ENCODE measurements at places on chromosomes 4 and X.
A peak's percentile ranks its signal among the peaks of the same experiment; 100 is the strongest.

- DNase-seq = no peak
These were observed 4.9 kb downstream of the PLAC8 start for GRCh38 chr4:83109480-83110222.

GRCh38 chr4:68038272-68038671, 75.0 kb upstream of the TMPRSS11A start:
- no peak for DNase-seq

GRCh38 chr4:153790962-153791551, 2.2 kb upstream of the SFRP2 start:
- no peak for DNase-seq

GRCh38 chr4:45944000-45944399, 179.9 kb downstream of the GABRG1 start:
- DNase-seq = no peak

GRCh38 chrX:139831675-139832456, 101.0 kb downstream of the ATP11C start:
- no peak for DNase-seq

- DNase-seq = no peak
These were observed 50.8 kb upstream of the MTMR1 start for GRCh38 chrX:150642423-150642822.

GRCh38 chrX:39773923-39774773, 323.6 kb downstream of the BCOR start:
- DNase-seq = no peak

DNA sequence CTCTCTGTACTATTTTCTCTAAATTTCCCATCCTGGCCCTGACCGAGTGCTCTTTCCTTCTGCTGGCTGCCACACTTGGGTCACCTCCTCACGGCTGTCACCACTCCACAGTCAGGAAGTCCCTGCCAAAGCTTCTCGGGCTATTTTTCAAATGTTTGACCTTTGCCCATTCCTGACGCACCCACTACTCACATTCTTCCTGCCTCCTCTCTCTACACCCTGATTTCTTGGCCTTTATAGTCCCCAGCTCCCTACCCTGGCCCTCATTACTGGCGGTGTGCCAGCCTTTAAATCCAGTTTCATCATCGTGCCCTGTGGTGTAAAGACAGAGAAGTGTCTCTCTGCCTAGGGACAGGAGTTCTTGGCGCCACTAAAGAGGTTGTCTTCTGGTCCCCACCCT, 46.4 kb upstream of the GATB start:
- DNase-seq = no peak

GRCh38 chr4:154366956-154367355, 124.6 kb downstream of the DCHS2 start:
- no peak for DNase-seq

DNA sequence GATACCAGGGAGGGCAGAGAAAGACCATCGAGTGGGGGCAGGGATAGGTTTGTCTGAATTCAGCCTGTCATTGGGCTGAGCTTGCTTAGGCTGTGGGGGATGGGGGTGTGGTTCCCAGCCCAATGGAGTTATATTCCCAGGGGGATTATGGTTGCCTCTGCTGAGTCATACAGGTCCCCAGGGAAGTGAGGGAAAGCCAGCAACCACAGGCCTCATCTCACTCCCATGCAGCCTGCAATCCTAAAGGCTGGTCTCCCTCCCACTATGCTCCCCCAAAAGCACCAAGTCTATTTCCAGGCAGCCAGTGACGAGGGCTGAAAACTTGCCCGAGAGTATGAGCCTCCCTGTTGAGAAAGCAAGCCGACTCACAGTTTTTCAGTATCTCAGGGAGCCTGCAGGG, 39.3 kb downstream of the AFM start:
- no peak for DNase-seq

- DNase-seq = no peak
These were observed 112.6 kb upstream of the TBL1X start for GRCh38 chrX:9352243-9352642.

DNA sequence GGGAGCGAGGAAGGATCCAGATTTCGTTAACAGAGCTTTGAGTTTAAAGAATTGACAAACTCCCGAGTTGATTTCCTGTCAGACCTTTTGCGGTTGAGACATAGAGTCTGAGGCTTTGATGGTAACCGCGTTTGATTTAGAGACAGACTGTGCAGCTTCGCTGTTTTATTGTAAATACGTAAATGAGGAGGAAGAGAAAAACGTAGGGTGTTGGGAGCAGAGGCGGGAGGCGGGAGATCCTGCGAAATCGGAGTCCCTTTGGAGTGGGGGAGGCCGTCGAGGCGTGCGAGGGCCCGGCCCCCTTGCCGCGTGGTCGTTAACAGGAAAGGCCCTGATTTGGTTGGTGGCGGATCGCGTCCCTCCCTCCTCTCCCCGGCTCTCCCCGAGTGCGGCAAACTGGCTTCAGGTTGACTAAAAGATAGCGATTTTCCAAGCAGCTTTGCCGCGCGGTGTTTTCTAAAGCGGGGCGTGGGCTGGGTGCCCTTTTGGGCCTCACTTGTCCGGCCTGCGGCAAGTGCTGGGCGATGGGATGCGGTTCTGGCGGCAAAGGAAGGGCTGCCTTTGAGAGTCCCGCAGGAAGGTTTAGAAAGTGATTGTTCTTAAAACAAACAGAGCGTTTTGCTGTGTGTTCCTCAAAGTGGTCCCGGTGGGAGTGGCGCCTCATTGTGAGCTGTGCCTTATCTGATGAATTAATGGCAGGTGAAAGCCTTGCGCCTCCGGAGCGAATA, 857 bp downstream of the SCML1 start:
- peak; percentile 3 for DNase-seq

GRCh38 chrX:145773006-145773405, 44.6 kb upstream of the SLITRK2 start:
- DNase-seq = no peak

DNA sequence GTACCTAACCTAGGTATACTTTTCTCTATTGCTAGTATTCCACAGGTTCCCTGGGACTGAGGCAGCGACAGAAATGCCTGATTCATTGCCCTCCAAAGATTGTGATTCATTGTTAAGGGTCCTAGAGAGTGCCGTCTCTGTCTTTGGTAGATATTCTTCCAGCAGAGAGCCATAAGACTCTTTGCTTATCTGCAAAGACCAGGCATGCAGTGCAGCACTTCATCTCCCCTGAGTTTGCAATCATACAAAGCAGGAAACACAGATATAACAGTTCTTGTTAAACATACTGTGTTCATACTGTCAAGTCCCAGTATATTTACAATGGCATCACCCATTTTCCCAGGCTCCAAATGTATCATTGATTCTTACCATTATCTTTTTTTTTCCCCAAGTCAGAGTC, 47.7 kb downstream of the KLF8 start:
- DNase-seq = no peak

DNA sequence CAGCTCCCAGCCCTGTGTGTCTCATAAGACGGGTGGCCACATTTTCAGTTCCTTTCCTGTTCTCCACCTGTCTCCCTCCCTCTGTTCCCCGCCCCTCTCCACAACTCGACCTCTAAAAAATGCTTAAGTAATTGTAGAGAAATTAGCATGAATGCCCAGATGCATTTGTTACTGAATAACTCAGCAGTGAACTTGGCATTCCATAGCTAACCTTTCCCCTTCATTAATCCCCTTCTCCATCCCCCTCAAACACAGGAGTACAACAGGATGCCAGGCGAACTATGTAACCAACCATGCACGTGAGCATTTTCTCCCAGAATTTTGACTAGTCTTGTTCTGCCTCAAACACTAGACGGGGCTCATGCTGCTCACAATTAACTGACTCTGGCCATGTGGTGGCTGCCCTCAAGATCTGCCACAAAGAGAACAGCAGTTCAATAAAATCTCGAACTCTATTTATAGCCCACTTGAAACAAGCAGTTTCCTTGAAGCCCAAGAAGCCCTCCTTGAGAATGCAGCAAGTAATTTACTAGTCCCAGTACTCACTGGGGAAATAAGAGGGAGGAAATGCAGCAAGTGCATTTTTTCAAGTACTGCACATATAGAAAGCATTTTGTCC, 351.2 kb downstream of the ARHGAP24 start:
- DNase-seq = no peak

- no peak for DNase-seq
These were observed 19.1 kb downstream of the CD99 start for GRCh38 chrX:2710041-2710840.

- DNase-seq = no peak
These were observed 613 bp downstream of the FGF13 start for GRCh38 chrX:138710866-138711341.

- DNase-seq = no peak
These were observed 32.5 kb downstream of the LANCL3 start for GRCh38 chrX:37603938-37604409.

DNA sequence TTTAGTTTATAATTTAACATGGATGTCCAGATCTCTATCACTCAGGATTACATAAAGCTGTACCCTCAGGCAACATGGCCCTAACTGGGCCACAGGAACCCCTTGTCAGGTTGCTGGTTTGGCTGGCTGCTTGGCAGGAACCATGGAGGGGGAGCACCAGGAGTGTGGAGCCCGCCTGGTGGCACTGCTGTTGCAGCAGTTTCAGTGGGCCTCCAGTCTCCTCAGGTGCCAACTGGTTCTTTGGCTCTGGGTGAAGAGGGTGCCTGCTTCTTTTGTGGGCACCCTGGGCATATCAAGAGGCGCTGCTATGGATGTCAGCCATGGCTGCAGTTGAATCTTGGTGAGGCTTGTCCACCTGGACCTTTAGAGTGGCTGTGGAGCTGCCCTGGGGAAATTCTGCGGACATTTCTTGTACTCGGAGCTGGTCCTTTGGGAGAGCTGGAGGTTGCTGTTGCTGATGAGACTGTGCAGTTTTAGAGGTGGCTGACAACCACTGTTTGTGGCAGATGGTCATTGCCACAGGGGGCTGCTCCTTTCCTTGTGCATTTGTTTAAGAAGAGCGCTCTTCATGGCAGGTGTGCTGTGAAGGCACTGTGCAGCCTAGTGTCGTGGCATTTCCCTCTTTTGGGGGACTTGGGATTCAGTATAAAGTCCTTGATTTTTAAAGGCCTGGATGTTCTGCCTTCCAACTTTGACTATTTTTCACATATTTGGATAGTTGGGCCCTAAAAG, 10.3 kb upstream of the SMIM14 start:
- DNase-seq = no peak

DNA sequence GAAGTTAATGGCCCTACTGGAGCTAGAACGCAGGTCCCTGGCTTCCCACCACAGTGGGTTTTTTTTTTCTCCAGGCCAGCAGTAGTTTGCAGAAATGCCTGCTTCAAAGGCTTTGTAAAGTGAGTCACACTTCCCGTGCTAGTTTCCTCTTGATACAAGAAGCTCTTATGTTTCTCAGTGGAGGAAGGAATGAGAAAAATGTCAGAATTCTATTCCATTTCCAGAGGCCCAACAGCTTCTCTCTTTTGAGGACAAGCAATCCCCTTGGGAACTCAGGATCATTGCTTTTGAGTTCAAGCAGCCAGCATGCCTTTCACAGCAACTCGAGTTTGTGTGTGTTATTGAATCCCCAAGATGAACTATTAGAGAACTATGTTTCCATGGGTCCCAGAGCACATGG, 134.3 kb downstream of the GUCY2F start:
- DNase-seq = no peak

GRCh38 chr4:7984286-7984925, 44.7 kb upstream of the AFAP1 start:
- no peak for DNase-seq

GRCh38 chrX:50200907-50201306, at the start of gene AKAP4:
TSS of gene AKAP4 (minus strand) at chrX:50201007. CDS start at chrX:50200889, 118 bp downstream.
- DNase-seq = no peak

GRCh38 chr4:109967798-109968520, 55.3 kb downstream of the EGF start:
- DNase-seq = no peak

- no peak for DNase-seq
These were observed 35.2 kb upstream of the AMBN start for GRCh38 chr4:70556856-70557255.

- no peak for DNase-seq
These were observed 26.2 kb downstream of the LIN54 start for GRCh38 chr4:82984459-82984858.

GRCh38 chrX:70423936-70424675, 992 bp downstream of the GDPD2 start:
- no peak for DNase-seq

DNA sequence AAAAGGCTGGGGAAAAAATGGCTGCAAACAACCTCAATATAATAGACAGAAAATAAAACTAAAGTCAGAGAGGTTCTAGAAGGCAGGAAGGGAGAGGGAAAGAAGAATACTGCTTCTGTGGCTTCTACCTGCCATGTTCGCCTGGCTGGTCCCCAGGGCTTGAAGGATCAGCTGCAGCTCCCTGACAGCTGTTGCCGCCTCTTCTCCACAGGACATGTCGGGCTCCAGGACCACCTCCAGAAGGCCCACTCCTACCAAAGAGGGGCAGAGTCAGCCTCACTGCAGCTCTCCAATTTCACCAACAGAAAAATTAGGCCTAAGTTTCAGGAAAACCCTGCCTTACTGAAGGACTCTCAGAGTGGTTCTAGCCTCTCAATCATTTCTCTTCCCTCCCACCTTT, 44.9 kb downstream of the GATB start:
- no peak for DNase-seq

- no peak for DNase-seq
These were observed 386.3 kb downstream of the ARHGAP24 start for GRCh38 chr4:85861064-85861765.

GRCh38 chr4:185740471-185740873, 71.5 kb downstream of the SORBS2 start:
- no peak for DNase-seq

GRCh38 chr4:118265312-118266144, 87.3 kb downstream of the PRSS12 start:
- no peak for DNase-seq

DNA sequence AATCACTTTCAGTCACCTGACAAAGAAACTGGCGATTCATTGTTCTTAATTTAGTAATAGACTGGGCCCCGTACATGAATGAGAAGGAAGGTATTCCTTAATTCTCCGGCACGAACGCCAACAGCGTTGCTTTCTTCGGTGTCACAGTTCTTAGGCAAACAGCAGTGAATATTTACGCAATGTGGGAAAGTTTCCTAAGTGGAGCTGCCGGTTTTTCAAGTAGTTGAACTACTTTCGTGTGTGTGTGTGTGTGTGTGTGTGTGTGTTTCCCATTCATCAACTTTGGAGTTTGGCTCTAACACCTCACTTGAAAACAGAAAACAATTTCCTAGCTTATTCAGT, 651 bp downstream of the NXT2 start:
- DNase-seq = no peak

GRCh38 chr4:184536881-184537248, 62.5 kb upstream of the IRF2 start:
- DNase-seq = no peak

DNA sequence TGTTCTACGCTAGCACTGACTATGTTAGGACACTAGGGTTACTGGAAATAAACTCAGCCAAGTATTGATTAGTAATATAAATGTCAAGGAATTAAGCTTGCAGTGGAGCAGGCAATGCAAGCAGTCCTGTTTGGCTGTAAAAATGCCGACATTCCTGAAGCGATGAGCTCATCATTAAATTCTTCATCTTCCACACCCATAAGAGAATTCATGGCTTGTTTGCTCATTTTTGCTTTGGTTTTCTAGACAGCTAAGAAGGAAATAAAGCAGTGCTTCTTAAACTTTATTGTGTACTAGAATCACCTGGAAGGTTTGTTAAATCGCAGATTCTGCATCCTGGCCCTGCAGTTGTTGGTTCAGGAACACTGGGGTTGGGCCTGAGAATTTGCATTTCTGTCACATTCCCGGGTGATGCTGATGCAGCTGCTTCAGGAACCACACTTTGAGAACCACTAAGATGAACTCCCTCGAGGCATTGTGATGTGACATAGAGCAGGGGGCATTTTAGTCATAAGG, 17.8 kb downstream of the ANXA3 start:
- DNase-seq = no peak
